Activated CD4-positive, alpha-beta T cell treated with anti-CD3 and anti-CD28 coated beads for 4 hours (primary cell): ENCODE measurements at places on chromosomes 4 and X.

GRCh38 chr4:3769642-3770184 lies 3.5 kb downstream of the ADRA2C start:
- DNase-seq: no peak

DNA sequence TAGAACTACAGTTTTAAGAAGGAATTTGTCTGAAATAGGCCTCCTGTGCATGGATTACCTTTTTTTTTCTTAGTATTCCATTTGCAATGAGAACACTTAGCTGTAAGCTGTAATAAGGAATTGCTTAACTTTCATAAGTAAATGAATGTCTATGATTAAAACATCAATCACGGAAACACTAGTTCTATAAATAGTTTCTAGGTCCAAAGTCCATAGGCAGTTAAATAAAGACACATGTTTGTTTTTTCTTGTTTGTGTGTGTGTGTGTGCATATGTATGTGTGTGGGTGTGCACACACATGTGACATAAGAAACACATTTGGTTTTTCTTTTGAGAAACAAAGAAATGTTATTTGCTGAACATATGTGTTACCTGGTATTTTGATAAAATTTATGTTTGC lies 11.2 kb downstream of the GPRIN3 start:
- DNase-seq: no peak

DNA sequence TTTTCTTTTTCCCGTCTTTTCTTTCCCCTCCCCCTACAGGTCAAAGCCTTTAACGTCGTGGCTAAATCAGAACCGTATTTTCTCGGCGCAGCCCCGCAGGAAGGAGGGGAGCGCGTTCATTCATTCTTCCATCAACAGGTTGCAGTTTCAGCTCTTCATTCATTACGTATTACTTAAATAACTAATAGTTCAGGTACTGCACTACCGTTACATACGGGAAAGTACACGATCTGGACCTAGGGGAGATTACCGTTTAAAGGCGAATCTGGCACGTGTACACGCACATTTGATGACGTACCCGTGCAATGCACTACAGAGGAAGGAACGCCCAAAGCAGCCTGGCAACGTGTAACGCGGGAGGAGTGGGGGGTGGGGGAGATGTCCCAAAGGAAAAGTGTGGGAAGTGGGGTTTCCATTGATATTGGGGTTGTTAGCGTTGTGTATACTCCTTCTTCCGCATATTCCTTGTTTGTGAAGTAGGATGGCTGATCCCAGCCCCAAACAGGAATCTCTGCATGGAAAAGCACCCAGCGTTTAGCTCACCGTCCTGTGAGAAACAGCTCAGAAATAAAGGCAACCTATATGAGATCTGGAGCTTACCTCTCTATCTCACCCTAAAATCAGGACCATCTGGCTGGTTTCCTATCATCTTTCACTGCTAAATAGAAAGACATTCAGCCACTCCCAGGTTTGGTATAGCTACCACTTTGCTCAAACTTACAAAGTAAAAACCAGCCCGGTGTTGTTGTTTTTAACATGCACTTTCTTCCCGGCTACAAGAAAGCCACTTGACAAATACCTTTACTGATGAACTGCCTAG lies 585 bp upstream of the SEC24D start:
- peak; percentile 52 for DNase-seq

DNA sequence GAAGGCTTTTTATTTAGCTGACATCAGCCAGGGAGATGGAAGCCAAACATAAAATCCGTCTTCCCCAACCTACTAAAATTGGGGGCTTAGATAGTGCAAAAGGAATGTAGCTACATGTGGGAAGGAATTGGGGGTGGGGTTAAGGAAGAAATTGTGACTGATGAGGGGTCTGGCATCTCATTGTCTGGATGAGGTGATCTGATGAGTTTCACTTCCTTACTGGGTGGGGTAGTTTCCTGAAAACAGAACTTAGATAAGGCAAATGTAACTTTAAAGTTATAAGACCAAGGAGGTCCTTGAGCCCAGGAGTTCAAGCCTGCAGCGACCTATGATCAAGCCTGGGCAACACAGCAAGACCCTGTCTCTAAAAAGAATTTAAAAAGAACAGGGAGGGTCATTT lies 105.5 kb upstream of the NEIL3 start:
- DNase-seq: no peak

DNA sequence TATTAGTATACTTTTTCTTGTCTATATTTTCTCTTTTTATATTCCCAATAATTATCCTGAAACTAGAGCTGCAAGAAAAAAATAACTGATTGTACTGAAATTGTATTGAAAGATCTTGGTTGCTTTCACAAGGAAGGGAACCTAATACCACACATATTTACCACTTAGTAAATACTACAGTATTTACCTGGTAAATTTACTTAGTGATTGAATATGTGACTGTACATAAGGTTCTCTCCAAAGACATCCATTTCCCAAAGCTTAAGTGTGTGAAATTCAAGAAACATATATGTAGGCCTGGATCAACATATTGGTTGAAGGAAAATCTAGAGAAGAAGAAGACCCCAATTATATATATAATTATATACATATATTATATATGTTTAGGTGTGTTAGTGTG lies 1272.7 kb downstream of the C4orf33 start:
- no peak for DNase-seq

DNA sequence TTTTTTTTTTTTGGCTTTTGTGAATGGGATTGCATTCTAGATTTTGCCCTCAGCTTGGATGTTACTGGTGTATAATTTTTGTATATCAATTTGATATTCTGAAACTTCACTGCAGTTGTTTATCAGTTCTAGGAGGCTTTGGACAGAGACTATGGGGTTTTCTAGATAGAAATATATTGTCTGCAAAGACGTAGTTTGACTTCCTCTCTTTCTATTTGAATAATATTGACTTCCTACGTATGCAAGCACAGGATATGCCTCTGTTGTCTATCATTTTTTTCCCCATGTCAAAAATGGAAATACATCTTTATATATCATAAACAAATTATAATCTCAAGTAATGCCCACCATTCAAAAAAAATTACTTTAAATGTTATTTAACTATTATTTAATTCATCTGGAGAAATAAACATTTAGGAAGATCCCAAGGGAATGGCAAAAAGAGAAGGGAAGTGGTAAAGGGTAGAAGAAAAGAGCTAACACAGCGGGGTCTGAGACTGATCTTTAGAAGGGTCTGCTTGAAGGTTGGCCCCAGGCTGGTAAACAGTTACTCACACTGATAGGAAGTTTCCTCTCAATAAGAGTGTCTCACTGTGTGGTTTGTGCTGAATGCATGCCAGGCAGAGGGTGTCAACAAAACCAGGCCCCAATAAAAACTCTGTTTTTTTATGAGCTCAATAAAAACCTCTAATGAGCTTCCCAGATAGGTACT lies 35.7 kb downstream of the ZNF518B start:
- DNase-seq: no peak

DNA sequence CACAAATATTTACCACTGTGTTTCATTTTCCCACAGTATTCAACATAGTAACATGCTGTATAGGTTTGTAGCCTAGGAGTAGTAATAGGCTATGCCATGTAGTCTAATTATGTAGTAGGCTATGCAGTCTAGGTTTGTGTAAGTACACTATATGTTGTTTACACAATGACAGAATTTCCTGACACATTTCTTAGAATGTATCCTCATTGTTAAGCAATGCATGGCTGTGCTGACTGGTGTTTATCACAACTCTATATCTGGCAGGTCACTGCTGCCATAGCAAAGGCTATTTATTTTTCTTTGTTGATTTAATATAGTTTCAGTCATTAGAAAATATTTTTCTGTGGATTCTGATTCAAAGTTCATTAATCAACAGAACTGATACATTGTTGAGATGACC lies 108.3 kb upstream of the TEX13A start:
- no peak for DNase-seq

DNA sequence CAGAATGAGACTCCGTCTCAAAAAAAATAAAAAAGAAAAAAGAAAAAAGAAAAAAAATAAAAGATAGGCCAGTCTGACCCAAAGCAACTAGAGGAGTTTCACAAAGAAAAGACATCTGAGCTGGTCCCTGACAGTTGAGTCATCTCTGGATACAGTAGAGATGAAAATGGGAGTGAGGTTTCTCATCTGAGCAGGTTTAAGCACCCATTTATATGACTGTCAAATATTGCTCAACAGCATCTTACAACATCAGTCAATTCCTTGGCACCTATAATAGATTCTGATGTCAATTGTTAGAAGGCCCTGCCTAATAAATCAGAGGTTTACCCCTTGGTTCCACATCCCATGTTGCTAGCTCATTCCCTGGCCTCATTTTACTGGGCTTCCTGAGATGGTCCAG lies 490.5 kb downstream of the MAGEE1 start:
- DNase-seq: no peak

- DNase-seq: no peak
These were observed 91.4 kb downstream of the KLHL13 start for GRCh38 chrX:118025226-118025625.

DNA sequence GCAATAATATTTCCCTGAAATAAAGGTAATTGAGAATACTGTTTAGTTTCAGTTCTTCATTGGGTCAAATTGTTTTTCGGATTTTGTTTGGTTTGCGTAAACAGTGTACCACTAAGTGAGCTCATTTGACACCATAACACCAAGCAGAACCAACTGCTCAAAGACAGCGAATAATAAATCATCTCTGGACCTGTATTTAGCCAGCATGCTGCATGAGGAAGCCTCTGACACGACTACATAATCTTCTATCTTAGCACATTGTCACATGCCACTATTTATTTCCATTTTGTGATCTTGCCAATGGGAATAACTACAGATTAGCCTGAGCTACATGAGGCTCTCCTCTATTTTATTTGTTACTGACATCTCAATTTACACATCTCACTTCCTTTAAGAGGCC lies 12.1 kb upstream of the PRKG2 start:
- DNase-seq: no peak

DNA sequence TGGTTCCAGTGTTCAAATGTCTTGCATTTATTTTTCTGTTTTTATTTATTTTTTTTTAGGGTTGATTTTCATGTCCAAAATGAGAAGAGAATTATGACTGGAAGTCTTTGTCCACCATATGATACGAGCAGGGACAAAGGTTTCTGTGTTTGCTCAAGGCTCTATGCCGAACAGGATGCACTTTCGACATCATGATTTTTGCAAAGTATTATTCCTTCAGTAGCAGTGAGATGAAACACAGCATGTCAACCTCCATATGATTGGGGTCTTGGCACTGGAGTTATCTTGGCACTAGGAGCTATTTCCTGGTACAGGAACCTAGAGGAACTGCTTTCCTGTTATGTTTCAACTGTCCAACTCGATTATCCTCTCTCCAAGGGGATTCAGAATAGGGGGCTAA lies 72.6 kb downstream of the UCHL1 start:
- no peak for DNase-seq

- DNase-seq: no peak
These were observed 632 bp upstream of the PCDH7 start for GRCh38 chr4:30719454-30720020.

DNA sequence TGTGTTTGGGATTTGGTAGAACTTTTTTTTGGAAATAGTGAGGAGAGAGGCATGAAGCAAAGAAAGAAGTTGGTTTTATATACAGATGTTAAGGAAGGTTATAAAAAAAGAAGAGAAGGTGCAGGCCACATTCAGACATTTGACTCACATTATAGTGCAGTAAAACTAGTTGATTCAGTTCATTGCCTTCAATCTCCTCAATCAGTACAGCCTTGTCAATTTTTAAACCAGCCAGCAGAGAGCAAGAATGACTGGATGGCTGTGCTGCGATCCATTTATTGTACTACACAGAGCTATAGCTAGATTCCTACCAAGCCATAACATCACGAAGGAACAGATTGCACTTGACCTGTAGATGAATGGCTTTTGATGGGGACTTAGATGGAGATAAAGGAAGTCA lies 79.7 kb upstream of the LSM6 start:
- no peak for DNase-seq

- no peak for DNase-seq
These were observed 71.7 kb downstream of the CPZ start for GRCh38 chr4:8664031-8664805.

DNA sequence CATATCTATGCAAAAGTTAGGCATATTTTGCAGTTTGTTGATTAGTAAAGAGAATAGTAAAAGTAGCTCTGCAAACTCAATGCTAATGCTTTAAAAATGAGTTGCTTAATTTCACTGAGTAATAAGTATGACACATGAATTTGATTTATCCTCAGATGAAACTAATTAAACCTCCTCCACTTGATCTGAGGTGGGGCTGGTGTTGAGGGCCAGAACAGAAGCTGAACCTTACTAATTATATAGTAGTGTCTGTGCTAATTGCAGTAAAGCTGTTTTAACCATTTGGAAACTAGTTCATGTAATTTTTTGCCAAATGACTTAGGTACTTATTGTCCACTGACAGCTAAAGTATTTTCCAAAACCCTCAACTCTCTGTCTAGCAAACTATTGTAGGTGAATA lies 7.7 kb upstream of the PGAM4 start:
- no peak for DNase-seq

GRCh38 chrX:11756354-11757318 lies 1.4 kb upstream of the MSL3 start:
- DNase-seq: no peak

DNA sequence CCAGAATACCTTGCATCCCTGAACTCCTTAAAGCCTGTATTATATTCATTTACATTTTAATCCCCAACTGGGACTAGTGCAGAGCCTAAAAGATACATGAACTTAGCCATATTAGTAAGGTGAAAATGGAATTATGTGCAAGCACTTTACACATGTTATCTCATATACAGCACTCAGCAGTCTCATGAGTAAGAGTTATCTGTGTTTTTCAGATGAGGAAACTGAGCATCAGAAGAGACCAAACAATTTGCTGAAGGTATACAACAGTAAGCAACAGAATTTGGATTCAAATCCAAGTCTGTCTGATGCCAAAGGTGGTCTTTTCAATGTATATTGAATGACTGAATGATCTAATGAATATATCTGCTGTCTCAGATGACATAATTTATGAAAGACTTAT lies 12.3 kb downstream of the ATP7A start:
- DNase-seq: no peak

DNA sequence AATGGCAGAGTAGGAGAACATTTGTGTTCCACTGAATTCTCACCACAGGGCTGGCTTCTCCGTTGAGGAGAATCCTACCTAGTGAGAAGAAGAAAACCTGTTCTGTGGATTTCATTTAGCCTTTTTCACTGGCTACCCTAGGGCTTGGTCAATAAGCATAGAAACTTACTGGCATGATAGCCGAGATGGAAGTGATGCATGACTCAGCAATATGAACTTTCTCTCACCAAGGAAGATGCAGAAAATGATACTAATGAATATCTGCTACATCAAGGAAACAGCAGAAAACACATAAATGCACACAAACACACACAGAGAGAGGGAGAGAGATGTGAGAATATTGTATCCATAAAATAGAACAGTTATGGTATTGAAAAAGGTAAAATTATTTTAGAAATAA lies 216.3 kb downstream of the HHIP start:
- no peak for DNase-seq

DNA sequence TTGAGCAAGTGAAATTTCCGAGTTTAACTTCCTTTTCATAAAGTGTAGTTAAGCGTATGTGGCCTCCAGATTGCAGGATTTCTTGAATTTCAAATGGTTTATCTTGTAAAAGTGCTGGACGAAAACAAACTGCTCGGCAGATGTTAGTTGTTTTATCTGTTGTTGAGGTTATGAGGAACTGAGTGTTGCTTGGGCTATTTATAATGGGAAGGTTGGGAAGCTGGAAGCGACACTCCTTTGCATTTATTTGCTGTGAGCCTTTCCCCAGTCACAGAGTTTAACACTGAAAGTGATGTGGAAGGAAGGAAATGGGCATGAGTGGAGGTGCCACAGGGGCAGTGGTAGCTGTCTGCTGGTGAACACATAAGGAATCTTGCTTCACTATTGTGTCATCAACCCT lies 284.9 kb downstream of the PCDH7 start:
- DNase-seq: no peak

- no peak for DNase-seq
These were observed 731 bp upstream of the AMMECR1 start for GRCh38 chrX:110318664-110318968.

- DNase-seq: peak; percentile 21
These were observed 28.8 kb downstream of the ATP8A1 start for GRCh38 chr4:42627885-42628646.
